Right atrium auricular region (tissue), 2 donors: ENCODE measurements at places on chromosomes 4 and X. TPM values are rescaled to one million over a fixed set of nuclear protein-coding genes. Genes with fewer than 3 reads are reported as not detected.

Gene ADGRL3
- total RNA-seq, result 1.9 TPM

Gene SH3D19
- 118 TPM for total RNA-seq

Gene RS1
- total RNA-seq, result not detected

Gene LUZP4
- total RNA-seq, result not detected

Gene NXF2
- total RNA-seq, result not detected

Gene HTR2C
- not detected for total RNA-seq

Gene TCP11X1
- not detected for total RNA-seq

GRCh38 chr4:17433827-17434226 is 78.1 kb downstream of the QDPR start:
- DNase-seq, result no peak

- no peak for DNase-seq
Measured at GRCh38 chrX:96719161-96719875, 34.7 kb downstream of the DIAPH2 start.

- DNase-seq, result no peak
Measured at GRCh38 chr4:161929956-161930355, 233.8 kb downstream of the FSTL5 start.

GRCh38 chrX:106005684-106006083 is 32.8 kb downstream of the SERPINA7 start:
- DNase-seq, result no peak

DNA sequence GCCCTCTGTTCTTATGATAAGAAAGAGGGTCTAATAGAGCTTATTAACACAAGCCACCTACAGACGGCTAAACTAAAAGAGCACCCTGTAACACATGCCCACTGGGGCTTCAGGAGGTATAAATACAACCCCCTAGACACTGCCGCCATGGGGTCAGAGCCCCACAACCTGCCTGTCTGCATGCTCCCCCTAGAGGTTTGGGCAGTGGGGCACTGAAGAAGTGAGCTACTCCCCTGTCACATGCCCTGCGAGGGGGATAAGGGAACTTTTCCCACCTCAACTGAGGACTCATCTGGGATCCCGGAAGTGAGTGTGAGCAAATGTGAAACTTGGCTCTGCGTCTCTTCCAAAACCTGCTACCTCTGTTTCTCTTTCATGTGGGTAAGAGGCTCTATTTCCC is 334.5 kb downstream of the ADAM29 start:
- no peak for DNase-seq

DNA sequence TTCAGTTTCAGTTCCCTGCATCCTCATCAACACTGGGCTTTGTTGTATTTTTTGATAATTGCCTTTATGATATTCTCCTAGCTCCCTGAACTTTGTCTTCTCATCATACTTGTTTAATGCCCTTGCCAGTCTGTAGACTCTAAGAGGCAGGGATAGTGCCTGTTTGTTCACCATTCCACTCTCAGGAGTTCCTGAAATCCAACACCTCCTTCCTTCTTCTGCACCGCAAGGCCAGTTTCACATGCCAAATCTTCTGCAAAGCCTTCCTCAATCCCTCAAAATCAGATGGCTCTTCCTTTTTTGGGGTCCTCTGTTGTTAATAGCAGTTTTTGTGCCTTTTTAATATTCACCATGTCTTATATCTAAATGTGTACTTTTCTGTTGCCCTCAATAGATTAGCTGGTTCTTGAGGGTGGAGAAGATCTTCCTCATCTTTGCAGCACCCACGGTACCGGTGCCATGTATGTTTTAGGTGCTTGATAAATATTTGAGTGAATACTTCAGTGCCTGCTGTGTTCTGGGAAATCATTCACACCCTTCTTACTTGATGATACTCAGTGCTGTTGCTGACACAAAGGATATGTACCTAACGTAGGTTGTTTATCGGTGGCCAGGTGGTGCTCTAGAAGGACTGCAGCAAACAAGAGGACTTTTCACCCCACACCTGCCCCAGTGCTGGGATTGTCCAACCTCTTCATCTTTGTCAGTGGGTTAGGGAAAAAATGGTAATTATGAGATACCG is 85.3 kb upstream of the LIMCH1 start:
- no peak for DNase-seq

DNA sequence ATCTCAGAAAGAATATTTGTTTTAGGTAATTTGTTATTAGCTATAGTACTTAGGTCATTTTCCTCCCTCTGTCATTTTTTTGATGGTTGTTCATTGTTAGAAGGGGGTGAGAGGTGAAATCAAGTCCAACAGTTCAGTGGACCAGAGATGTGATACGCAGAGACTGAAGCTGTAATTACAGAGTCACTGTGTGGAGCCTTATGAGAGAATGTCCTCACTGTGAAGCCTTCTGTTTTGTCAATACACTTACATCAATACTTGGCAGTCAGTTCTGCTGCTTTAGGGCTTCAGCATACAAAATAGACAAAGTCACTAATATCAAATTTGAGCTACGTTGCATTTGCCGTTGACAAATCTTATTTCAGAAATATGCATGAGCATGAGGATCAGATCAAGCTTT is 692.5 kb downstream of the C4orf33 start:
- no peak for DNase-seq

DNA sequence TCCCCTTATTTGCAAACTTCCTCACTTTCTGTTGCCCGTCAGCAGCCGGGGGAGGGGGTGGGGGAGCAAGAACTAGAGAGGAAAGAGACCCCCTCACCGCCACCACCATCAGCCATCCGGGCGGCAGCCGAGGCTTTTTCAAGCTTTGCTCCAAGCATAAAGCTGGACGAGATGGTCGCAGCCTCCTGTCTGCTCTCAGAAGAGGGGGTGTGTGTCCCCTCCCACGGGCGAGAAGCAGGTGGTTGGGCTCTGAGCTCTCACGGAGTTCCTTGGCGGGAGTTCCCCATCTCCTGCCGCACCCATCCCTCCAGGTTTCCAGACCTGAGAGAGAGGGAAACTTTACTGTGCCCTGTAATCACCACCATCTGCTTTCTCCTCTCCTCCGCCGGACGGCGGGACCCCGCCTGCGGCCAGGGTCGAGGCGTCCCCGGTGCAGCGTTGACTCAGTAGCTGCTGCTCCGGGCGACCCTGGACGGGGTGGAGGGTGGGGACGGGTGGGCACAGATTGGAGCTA is 4.7 kb upstream of the ARX start:
- DNase-seq, result no peak

- DNase-seq, result no peak
Measured at GRCh38 chr4:168690199-168690598, 193.3 kb downstream of the PALLD start.
